Mucosa of descending colon (tissue), 3 donors: ENCODE measurements at places on chromosomes 7 and 10. TPM values are rescaled to one million over a fixed set of nuclear protein-coding genes. Genes with fewer than 3 reads are reported as not detected.

VWDE gene
- total RNA-seq, result 1.8 TPM

FAM24A gene
- total RNA-seq, result not detected

CHAT gene
- 0.84 TPM for total RNA-seq

TMEM139 gene
- total RNA-seq, result 16.2 TPM

CYP51A1 gene
- 133 TPM for total RNA-seq

IL6 gene
- total RNA-seq, result 0.53 TPM

AHCYL2 gene
- 717 TPM for total RNA-seq

ADGRA1 gene
- not detected for total RNA-seq

CYP2C19 gene
- total RNA-seq, result 2.0 TPM

MRC1 gene
- total RNA-seq, result 6.9 TPM

DGKI gene
- total RNA-seq, result 0.36 TPM

TCERG1L gene
- total RNA-seq, result not detected
